Stimulated activated CD8-positive, alpha-beta memory T cell treated with anti-CD3 and anti-CD28 coated beads, Interleukin-15, amount 100 ng/mL, for 24 hours (primary cell): ENCODE measurements at places on chromosomes 2 and 18.
A peak's percentile ranks its signal among the peaks of the same experiment; 100 is the strongest.

DNA sequence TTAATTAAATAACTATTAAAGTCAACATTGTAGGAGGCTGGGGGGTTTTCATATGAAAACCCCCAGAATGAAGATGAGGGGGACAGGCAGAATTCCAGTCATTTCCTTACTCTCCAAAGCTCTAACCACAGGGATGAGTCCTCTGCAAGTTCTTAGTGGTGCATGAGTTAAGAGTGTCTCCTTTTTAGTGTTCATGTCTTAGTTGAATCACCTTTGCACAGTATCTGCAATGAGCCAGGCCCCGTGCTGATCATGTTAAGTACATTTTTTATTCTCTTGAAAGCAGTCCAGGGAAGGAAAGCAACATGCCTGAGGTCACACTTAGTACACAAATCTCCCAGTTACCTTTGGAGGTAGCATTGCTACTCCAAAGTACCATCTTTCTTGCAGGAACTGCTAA is 25.7 kb upstream of the MSGN1 start:
- no peak for DNase-seq

- DNase-seq, result no peak
Measured at GRCh38 chr18:50320719-50321118, 33.2 kb upstream of the CXXC1 start.

DNA sequence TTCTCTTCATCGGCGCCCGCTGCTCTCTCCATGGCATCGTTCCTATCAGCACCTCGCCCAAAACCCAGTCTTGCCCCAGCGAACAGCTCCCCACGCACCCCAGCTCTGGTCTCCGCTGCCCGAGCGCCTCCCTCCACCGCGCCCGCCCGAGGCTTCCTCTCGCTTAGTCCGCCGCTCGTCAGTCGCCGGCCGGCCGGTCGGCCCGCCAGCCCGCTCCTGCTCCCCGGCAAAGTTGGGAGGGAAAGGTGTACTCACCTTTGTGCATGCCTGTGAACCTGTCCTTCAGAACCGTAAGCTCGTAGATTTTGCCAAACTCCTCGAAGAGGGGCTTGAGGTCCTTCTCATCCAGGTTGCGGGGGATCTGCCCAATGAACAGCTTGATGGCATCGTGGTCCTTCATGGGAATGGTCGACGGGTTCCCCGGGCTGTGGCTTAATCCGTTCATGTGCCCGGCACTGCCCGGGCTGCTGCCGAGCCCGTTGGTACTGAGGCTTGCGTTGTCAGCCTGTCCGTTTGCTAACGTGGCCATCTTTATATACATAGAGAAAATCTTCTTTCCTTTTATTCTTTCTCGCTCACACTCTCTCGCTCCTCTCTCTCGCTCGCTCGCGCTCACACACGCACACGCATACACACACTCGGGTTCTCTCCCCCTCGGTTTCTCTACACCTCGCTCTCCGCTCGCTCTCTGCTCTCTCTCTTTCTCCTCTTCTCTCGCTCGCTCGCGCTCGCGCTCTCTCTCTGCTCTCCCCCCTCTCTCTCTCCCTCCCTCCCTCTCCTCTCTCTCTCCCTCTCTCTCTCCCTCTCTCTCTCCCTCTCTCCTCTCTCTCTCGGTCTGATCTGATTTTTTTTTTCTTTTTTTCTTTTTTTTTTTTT is at the start of gene CELF4:
Gene CELF4, minus strand, starts transcription at position 698 of the 876 bp plus-strand sequence.
- no peak for DNase-seq

GRCh38 chr2:48144777-48145176 is 238.5 kb upstream of the FBXO11 start:
- no peak for DNase-seq

DNA sequence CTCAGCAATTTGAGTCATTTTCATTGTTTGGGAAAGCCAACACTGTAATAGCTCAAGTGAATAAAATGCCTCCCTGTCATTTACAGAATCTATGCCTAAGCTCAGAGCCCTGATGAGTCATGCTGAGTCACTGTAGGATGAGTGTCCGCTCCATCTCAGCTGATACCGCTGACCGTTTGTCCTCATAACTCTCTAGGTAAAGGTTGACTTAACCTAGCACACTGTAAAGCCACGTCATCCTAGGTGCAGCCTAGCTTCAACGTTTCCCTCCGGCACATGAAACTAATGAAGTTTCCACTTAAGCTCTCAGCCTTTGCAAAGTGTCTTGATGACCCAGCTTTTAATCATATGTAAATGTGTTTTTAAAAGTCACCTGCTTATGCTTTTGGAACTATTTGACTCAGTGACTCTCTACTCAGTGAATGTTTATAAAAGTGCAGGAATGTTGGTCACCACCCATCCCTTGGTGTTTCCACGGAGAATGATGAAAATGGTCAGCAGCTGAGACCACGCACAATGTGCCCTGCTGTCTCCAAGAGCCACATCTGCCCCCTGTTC is 154.0 kb downstream of the PMAIP1 start:
- DNase-seq, result no peak

DNA sequence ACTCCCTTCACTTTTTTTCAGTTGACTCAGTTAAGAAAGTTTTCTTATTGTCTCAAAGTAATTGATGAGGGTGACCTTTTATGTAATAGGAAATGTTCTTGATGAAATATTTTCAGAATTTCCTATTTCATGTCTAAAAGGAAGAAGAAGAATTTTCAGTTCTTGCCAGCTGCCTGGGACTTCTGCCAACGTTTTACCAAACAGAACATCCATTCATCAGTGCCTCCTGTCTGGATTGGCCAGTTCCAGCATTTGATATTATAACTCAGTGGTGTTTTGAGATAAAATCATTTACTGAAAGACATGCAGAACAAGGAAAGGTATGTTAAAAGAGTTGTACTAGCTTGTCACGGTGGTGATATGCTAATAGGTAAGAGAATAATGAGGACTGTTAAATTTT is 104.7 kb upstream of the MYO3B start:
- DNase-seq, result no peak

- no peak for DNase-seq
Measured at GRCh38 chr2:234827096-234827860, 124.5 kb upstream of the SH3BP4 start.

GRCh38 chr2:240798327-240798905 is 21.6 kb downstream of the KIF1A start:
- DNase-seq, result no peak

DNA sequence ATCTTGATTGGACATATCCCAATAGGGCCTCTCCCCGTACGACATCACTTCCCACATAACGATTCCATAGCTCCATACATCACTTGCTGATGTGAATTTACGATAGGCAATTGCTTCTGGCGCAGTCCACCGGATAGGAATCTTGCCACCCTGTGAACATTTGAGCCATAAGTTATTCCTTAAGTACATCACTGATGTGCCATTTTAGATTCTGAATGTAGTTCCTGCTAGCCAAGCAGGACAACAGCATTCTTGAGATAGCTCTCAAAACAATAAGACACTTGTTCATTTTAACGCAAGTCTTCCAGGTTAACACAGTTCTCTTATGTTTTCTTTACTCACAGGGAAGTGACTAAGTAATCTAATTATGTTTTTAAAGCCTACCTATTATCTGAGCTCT is 138.0 kb downstream of the EPHA4 start:
- DNase-seq, result no peak

- no peak for DNase-seq
Measured at GRCh38 chr2:40823478-40823877, 371.6 kb upstream of the SLC8A1 start.

DNA sequence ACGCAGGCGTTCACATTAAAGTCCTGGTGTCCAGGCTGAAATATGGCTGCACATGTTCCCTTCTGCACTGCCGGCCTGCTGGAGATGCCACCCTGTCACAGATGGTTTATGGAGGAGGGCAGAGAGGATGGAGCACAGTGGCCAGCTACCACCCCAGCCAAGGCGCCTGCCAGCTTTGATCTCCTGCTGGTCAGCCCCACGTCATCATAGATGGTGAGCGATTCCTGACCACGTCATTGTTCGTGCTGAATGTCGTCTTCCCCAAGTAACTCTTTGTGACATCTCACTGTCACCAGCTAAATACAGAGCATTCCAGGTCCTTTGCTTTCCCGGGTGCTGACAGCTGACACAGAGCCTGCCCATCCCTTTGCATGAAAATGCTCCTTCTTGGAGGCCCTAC is 248.3 kb downstream of the TTC32 start:
- DNase-seq, result no peak

DNA sequence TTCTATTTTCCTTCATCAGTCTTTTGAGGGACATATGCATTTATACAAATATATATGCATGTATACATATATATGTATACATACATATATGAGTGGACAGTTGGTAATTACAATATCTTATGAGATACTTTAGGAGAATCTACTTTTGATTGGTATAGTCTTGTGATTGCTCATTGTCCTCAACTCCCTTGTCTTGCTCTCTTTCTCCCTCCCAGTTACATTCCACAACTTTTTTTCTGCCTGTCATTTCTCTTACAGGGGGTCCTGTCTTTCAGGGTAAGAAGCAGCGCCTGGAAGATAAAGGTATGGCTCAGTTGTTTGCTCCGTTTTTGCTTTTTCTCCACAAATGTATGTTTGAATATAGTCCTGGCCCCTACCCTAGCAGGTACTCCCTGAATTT is 19.9 kb downstream of the EFEMP1 start:
- DNase-seq, result no peak

- no peak for DNase-seq
Measured at GRCh38 chr2:16649353-16650286, 16.0 kb downstream of the CYRIA start.

DNA sequence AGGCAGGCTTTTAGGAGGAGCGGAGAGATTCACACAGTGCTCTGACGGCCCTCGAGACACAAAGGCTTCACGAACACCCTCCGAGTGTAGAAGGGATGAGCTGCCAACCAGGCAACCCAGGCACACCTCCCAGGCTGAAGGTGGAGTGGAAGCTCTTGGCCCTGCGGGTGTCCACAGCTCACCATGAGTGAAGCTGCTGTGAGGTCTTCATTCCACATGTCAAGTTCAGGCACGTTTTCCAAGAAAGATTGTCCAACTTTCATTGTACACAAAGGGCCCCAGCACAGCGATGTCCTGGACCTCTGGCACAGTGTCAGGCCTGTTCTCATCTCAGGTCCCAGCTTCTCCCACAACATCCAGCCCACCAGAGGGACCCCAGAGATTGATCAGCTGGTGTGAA is 13.4 kb downstream of the PARD6G start:
- DNase-seq, result no peak

DNA sequence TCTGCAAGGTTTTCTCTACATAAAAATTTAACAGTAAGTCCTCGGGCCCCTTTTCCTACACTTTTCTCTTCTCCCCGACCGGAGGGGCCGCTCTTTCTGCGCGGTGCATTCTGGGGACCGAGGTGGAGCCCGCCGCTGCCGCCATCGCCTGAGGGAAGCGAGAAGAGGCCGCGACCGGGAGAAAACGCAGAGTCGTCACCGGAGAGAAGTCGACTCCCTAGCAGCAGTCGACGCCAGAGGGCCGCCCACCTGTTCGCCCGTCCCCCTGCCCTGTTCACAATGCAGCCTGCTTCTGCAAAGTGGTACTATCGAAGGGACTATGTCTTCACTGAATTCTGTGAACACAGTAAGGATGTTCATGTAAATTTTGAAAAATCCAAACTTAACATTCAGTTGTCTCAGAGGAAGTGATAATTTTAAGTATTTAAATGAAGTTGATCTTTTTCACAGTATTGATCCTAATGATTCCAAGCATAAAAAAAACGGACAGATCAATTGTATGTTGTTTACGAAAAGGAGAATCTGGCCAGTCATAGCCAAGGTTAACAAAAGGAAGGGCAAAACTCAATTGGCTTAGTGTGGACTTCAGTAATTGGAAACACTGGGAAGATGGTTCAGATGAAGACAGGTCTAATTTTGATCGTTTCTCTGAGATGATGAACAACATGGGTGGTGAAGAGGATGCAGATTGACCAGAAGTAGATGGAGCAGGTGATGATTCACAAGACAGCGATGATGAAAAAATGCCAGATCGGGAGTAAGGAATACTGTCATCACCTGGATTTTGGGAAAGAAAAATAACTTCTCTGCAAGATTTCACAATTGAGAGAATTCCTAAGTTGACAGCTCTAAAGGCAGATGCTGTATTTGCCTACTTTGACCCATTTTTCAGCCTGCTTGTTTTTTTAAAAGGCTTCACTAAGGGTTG is 55.8 kb downstream of the ASXL2 start:
- DNase-seq, result peak; percentile 14

DNA sequence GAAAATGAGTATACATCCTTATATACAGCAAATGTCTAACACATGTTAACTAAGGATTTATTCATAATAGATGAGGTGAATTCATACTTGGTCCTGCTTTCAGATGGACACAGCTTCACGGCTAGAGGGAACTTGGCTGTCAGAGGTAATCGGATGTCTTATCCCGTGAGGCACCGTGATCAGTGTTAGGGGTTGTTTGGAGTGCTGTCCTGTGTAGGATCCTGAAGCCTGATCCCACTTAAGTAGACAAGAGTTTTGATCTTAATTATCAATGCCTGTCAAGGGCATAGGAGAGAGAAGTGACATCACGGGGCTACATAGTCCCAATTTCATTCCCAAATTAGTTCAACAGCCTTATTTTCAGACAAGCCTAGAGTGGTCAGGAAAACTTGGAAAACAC is 204.6 kb downstream of the RNF144A start:
- no peak for DNase-seq

- no peak for DNase-seq
Measured at GRCh38 chr18:41922841-41923240, 32.2 kb upstream of the PIK3C3 start.

DNA sequence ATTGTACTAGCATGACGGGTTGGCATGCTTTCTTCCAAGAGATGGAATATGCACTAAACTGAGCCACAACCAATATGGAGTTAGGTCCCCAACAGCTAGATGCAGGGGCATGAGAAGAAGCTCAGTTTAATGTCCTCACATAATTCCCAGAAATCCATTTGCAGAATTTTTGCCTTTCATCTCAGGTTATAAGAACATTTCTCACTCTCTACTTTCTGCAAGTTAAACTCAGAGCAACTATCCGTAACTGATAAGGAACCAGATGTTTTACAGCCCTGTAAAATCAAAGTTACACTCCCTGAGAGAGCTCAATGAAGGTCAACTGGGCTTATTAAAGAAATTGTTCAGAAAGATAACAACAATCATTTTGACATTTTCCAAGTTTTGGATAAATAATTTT is 30.7 kb downstream of the COPS8 start:
- DNase-seq, result no peak

- DNase-seq, result no peak
Measured at GRCh38 chr18:77151033-77151771, 18.6 kb upstream of the MBP start.

DNA sequence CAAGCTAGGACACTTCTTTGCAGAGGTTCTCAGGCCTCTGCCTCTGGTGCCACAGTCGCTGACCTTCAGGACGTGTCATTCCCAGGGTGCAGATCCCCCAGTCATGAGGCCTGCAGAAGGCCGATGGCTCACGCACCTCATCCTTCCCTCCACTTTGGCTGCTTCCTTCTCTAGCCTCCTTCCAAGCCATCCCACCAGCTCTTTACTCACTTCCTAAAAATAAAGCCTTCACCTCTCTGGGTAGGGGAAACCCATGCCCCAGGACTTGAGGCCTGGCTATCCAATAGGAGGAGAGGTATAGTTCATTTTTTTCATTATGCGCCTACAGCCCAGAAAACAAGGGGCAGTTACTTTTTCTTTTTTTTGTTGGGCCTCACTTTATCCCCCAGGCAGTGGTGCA is 91.4 kb downstream of the B3GNT2 start:
- no peak for DNase-seq
